ENCODE measurements at places on chromosomes 4 and X.

- DNase-seq: peak; percentile 47
Observed at GRCh38 chr4:127732623-127733328, 2.6 kb downstream of the SLC25A31 start.

DNA sequence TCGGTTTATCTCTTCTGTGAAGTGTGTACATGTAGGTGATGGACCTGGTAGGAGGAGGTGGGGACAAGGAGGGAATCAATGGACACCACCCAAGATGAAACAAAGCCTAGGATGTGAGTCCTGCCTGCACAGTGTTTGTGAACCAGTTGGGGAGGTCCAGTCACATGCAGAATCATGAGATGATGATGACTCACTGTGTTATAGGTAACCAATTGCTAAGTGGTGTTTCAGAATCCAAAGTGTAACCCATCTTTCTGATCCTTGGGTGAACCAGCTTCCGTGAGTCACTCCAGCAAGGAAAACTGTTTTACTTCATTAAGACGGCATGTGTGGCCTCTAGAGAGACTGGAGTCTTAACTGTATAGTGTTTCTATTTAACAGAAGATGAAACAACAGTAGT lies 57.9 kb upstream of the HPF1 start:
- DNase-seq: no peak

DNA sequence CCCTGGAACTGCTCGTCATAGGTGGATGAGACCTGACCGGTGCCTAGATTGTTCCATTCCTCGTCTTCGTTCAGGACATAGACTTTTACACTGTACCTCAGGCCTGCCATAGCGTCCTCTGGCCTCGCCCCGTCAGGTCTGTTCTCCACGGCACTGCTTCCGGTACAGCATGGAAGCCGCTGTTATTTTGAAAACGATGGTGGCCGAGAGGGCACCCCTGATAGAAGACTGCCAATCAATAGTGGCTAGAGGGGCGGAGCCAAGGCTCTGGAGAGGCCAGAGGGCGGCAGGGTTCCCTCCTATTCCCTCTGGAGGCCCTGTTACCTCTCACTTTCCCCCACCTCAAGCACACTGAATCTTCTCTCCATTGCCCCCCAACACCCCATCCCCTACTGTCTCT lies at the start of gene PPP4R3C:
PPP4R3C (minus strand) TSS at position 155 of the 400 bp plus-strand sequence; CDS start at position 110, 45 bp downstream.
- no peak for DNase-seq

GRCh38 chr4:24965627-24966026 lies 52.8 kb upstream of the CCDC149 start:
- peak; percentile 8 for DNase-seq

DNA sequence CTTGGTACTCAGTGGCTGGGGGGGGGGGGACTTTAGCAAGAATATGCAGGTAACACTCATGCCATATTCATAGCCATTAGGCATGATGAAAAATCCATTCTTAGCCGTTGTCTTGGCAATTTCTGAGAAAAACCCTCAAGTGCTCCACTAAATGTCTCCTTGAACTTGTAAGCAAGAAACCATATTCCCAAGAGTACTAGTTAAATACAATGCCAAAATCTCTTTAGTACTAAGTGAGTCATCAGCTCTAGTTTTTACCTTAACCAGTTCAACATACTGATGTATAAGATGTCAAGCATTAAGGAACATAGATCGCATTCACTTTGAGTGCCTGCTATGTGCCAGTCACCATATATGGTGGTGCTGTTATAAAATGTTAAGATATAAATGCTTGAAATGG lies 27.5 kb downstream of the UBE2D3 start:
- no peak for DNase-seq

GRCh38 chr4:77651820-77652219 lies 46.2 kb downstream of the CXCL13 start:
- no peak for DNase-seq

- no peak for DNase-seq
Observed at GRCh38 chr4:172947594-172947993, 221.0 kb upstream of the GALNT7 start.

DNA sequence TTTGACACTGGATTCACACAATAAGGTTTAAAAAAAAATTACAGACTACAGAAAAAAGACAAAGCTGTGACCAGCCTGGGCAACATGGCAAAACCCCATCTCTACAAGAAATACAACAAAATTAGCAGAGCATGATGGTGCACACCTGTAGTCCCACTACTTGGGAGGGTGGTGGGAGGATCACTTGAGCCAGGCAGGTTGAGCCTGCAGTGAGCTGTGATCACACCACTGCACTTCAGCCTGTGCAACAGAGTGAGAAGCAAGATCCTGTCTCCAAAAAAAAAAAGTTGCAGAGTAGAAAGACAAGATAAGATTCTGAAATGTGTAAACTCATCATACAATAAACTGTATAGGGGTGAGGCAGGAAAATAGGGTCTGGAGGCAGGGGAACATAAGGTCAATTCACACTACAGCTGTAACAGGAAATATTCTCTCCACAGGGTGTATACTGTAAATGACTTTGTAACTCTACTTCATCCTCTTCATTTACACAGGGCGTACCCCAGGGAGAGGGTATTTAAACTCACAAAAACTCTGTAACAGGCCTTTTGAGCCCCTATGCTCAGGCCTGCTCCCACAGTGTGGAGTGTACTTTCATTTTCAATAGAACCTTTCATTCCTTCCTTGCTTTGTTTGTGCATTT lies 112.6 kb upstream of the MAPK10 start:
- no peak for DNase-seq

DNA sequence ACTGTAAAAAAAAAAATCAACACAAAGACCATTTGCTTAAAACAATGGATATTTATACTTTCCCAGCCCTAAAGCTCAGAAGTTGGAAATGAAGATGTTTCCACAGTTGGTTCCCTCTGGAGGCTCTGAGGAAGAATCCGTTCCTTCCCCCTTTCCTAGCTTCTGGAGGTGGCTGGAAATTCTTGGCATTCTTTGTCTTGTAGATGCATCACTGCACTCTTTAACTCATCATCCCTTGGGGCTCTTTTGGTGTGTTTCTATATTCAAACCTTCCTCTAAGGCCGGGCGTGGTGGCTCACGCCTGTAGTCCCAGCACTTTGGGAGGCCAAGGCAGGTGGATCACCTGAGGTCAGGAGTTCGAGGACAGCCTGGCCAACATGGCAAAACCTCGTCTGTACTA lies 78.7 kb downstream of the VCX3A start:
- no peak for DNase-seq

- no peak for DNase-seq
Observed at GRCh38 chr4:138277133-138277532, 35.0 kb upstream of the SLC7A11 start.

DNA sequence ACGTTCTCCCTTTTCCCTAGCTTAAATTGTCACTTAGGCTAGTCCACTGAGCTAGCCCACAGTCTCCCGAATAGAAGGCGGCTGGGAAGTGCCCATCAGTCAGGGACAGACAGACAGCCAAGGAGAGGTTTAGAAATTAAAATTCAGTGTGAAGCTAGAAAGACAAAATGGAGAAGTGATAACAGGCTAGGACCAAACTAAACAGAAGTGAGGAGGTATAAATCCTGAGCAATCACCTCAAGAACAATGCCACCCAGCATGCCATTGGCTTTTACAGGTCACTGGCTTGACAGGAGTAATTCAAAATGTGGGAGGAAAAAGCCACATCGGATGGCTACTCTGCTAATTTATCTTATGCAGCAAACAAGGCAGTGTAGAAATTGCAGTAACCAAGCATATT lies 138.9 kb downstream of the MAPK10 start:
- DNase-seq: no peak

- no peak for DNase-seq
Observed at GRCh38 chr4:52483186-52483890, 175.8 kb downstream of the USP46 start.

- DNase-seq: no peak
Observed at GRCh38 chrX:143139681-143140080, 114.0 kb downstream of the SPANXN4 start.

DNA sequence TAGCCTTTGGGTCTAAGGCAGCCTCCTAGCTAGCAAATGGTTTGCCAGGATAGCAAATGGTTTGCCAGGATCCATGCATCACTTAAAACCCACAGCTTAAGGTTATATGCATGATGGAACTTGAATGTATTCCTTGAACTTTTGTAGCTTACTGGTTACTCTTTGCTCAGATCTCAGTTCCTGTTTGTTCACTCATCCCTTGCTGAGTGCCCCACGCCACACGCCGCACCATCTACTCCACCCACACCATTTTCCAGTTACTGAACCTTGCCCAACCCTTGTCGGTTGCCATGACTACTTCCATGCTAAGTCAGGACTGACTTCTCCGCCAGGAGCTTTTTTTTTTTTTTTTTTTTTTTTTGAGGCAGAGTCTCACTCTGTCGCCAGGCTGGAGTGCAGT lies 29.5 kb upstream of the XIAP start:
- DNase-seq: no peak

DNA sequence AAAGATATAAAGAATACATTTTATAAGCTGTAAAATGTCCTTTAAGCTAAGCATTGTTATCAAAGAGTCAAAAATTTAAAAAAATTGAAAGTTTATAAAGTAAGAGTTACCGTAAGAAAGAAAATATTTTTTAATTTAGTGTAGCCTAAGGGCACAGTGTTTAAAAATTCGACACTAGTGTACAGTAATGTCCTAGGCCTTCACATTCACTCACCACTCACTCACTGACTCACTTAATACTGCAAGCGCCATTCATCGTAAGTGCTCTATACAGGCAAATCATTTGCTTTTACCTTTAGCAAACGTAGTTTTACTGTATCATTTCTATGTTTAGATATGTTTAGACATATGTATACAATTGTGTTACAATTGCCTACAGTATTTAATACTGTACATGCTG lies 20.2 kb downstream of the GLRA3 start:
- no peak for DNase-seq

- no peak for DNase-seq
Observed at GRCh38 chrX:7948483-7948882, 21.3 kb upstream of the PNPLA4 start.

- no peak for DNase-seq
Observed at GRCh38 chr4:185742766-185743165, 69.2 kb downstream of the SORBS2 start.

DNA sequence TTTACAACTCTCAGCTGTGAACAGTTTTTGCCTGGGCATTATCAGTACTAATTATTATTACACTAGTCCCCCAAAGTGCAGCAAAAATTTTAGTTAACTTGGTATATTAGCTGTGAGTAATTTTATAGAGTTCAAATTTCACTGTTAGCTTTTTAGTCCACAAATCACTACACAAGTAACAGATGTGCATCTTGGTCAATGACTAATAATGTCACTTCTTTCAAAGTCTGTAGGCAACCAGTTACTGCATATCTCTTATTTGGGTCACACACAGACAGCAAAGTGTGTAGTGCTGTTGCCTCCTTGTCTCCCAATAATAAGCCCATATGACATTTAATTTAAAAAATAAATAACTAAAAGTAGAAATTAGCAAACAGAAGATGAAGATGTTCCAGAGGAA lies 159.9 kb downstream of the SCFD2 start:
- no peak for DNase-seq

- DNase-seq: no peak
Observed at GRCh38 chr4:33924239-33924638, 2320.1 kb downstream of the ARAP2 start.

- no peak for DNase-seq
Observed at GRCh38 chrX:40947276-40947675, 138.0 kb upstream of the USP9X start.

GRCh38 chrX:107559506-107559905 lies 68.8 kb upstream of the PRPS1 start:
- DNase-seq: no peak

DNA sequence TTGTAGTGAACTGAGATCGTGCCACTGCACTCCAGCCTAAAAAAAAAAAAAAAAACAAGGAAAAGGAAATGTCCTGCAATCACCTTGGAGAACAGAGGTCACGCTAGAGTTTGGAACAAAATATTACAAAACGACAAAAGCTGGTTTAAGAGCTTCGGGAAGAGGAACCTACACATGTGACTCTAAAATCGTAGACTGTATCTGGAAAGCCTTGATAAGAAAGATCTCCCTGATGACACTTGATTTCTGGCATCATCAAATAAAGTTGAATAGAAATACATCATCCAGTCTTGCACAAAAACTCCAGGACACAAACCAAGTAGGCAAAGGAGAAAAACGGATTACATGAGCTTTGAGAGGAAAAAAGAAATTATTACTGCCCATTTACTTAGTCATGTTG lies 31.1 kb upstream of the DOCK11 start:
- no peak for DNase-seq

- no peak for DNase-seq
Observed at GRCh38 chrX:131693359-131693758, 149.5 kb downstream of the OR13H1 start.
